NCI-H460 (cell line): ENCODE measurements at places on chromosomes 2 and 18. TPM values are rescaled to one million over a fixed set of nuclear protein-coding genes. Genes with fewer than 3 reads are reported as not detected.

GRCh38 chr2:239459606-239460005 is 58.8 kb upstream of the HDAC4 start:
- no peak for DNase-seq

GRCh38 chr18:49655266-49656072 is 93.6 kb downstream of the LIPG start:
- no peak for DNase-seq

Gene PLGLB1
- total RNA-seq: 0.92 TPM in 1 of 2 replicates, not detected in the other

Gene FBXO11
- total RNA-seq: 24.1 and 28.1 TPM in 2 replicates

Gene ERICH2
- total RNA-seq: not detected in 2 replicates

Gene ST6GAL2
- not detected in 2 replicates for total RNA-seq

- DNase-seq: no peak
Measured at GRCh38 chr2:173664513-173664910, 300.7 kb downstream of the SP3 start.

GRCh38 chr2:10717628-10718027 is 3.8 kb upstream of the ATP6V1C2 start:
- DNase-seq: no peak

Gene GAL3ST2
- total RNA-seq: 0.10 TPM in 1 of 2 replicates, not detected in the other

DNA sequence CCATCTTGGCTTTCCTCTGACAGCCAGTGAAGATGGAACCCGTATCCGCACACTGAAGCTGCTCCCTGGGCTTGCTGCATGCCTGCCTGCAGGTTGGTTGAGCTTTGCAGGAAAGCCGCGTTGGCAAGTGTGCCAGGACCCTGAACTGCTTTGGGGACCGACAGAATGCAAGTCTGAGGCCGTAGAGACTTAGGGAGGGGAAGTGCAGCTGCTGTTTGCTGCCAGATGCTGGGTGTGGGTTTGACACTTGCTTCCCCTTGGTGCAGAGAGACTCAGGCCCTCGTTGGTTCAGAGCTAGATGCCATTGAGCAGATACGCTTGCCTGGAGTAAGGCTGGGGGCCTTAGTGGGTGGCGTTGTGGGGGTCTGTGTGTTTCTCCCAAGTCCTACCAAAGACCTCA is 13.1 kb upstream of the PHLPP1 start:
- no peak for DNase-seq

Gene KLF11
- total RNA-seq: 14.0 and 15.0 TPM in 2 replicates

- no peak for DNase-seq
Measured at GRCh38 chr2:139365189-139365588, 585.0 kb upstream of the NXPH2 start.

Gene ABHD1
- 1.4 and 1.7 TPM in 2 replicates for total RNA-seq

Gene FIGN
- 2.7 and 3.6 TPM in 2 replicates for total RNA-seq

DNA sequence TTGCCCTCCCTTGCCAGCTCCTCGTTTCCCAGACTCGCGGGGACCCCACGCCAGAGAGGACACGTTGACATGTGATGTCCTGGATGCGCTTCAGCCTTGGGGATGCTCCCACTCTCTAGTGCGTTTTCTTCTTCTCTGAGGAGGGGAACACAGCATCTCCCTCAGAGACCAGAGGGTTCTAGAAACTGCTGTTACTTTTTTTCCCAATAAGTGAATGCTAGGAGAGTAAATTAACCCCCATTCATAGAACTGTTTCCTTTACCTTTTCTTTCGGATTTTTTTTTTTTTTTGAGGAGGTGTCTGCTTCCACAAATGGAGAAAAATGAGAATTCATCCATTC is 370 bp upstream of the EFEMP1 start:
- no peak for DNase-seq

- DNase-seq: no peak
Measured at GRCh38 chr18:23573626-23574431, 12.5 kb downstream of the NPC1 start.

Gene ZC3H6
- 6.2 and 8.7 TPM in 2 replicates for total RNA-seq

Gene SLC38A11
- not detected in 2 replicates for total RNA-seq

Gene TRAK2
- 62.2 and 62.5 TPM in 2 replicates for total RNA-seq

- DNase-seq: no peak
Measured at GRCh38 chr18:73118121-73118816, 250.5 kb upstream of the NETO1 start.

DNA sequence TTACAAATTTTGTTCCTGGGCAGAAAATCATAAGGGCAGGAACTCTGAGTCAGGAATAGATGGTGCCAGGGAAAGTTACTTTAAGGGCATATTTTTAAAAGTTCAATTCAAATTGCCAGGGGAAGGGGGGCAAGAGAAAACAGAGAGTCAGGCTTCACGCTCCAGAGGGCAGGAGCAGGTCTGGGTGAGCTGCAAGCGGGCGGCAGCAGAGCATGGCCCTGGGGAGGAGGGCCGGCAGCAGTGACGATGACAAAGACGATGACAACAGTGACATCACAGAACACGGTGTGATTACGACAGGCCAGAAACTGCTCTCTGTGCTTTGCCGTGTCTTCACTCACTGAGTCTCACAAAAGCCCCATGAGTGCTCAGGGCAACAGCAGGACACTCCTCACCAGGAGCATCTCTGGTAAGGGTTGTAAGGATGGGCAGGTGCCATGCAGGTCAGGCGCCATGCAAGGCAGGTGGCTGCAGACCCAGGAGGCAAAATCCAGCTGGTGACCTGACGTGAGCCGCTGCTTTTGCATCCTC is 23.3 kb downstream of the CHST10 start:
- no peak for DNase-seq

DNA sequence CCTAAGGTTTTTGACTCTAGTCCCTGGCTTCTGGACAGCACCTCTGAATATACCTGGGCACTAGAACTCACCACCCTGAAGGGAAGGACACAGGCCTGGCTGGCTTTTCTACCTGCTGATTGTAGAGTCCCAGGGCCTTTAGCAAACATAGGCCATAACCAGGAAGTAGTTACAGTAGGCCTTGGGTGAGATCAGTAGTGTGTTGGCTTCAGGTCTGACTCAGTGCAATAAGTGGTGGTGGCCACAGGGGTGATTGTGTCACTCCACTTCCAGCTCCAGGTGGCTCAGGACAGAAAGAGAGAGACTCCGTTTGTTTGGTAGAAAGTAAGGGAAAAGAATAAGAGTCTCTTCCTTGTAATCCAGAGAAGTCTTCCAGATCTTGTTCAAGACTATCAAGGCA is 101.7 kb upstream of the LGALSL start:
- DNase-seq: no peak

DNA sequence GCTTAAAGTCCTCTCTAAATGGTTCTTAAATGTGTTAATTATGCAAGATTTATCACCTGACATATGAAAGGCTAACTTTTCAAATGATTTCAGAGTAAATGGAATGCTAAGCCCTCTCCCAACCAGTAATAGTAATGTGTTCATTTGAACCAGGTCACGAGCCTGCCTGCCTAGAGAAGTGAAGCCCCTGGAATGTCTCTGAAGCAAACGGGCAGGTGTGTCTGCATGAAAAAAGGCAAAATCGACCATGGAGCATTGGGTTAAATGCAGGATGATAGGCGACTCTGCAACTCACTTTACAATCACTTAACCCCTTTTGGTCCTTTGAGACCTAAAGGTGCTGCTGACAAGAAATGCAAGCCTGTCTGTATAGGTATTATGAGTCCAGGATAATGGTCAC is 798.4 kb upstream of the ACVR2A start:
- no peak for DNase-seq
